T1000 (cell line): ENCODE measurements at places on chromosomes 7 and 10.

DNA sequence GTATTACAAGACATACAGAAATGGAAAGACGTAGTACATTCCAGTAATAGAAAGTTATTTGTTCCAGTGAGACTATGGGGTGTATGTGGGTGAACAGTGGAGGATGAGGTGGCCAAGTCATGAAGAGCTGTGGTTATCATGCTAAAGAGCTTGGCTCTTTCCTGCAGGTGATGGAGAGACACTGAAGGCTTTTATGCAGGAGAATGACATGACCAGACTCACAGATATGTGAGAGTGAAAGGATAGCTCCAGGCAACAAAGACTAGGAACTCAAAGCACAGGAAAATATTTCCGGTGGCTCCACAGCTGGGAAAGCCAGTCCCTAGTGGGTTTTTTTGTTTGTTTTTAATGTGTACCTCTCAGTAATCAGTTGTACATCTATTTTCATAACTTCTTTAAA is 133.5 kb downstream of the TSPAN12 start:
- no peak for DNase-seq

- no peak for DNase-seq
These were observed 71.3 kb downstream of the CPEB3 start for GRCh38 chr10:92219559-92219958.

DNA sequence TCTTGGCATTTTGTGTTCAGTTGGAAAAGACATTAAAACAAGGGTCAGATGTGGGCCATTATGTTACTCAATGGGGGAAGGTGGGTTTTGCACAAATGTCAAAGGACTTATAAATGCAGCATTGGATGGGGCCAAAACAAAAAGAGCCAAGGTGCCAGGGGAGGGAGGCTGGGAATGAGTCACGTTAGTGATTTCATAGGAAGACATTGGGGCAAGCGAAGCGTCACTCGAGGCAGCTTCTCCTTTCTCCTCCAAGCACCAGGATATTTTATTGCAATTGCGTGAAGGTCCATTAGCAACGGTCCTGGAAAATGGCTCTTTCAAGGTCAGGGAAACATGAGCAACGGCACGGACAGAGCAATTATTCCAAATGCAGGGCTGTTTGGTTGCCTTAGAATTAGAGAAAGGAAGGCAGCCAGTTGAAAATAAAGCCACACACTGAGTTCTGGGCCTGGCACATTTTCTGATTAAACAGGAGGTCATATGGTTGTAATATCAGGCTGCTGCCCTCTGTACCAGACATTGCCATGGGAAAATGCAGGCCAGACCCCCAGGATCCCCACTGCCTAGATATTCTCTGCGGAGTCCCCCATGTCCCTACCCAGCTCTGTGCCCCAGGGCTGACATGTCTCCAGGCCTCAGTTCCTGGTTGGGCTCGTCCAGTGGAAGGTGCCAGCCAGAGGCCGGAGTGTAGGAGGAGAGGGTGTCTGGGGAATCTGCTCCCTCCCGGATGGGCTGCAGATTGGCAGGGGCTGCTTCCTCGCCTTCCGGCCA is 63.3 kb upstream of the NANOS1 start:
- no peak for DNase-seq

GRCh38 chr10:73413108-73413527 is 740 bp downstream of the ANXA7 start:
- peak; percentile 49 for DNase-seq

DNA sequence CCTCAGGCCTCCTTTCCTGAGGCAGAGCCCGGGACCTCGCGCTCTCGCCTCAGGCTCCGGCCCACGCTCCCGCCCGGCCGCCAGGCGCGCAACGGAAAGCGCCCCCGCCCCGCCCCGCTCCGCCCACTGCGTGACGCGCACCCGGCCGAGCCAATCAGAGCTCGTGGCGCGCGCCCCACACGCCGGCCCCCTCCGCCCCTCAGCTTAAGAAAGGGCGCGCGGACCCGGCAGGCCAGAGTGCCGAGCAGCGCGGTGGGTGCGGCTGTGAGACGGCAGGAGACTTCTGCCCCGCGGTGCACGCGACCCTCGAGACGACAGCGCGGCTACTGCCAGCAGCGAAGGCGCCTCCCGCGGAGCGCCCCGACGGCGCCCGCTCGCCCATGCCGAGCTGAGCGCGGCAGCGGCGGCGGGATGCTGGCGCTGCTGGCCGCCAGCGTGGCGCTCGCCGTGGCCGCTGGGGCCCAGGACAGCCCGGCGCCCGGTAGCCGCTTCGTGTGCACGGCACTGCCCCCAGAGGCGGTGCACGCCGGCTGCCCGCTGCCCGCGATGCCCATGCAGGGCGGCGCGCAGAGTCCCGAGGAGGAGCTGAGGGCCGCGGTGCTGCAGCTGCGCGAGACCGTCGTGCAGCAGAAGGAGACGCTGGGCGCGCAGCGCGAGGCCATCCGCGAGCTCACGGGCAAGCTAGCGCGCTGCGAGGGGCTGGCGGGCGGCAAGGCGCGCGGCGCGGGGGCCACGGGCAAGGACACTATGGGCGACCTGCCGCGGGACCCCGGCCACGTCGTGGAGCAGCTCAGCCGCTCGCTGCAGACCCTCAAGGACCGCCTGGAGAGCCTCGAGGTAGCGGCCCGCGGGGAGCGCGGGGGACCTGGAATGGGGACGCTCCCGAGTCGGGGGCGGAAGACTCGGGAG is at the start of gene NPTX2:
TSS of gene NPTX2 (plus strand) at position 235 of the 909 bp plus-strand sequence. CDS start at position 412, 177 bp downstream.
- peak; percentile 46 for DNase-seq

DNA sequence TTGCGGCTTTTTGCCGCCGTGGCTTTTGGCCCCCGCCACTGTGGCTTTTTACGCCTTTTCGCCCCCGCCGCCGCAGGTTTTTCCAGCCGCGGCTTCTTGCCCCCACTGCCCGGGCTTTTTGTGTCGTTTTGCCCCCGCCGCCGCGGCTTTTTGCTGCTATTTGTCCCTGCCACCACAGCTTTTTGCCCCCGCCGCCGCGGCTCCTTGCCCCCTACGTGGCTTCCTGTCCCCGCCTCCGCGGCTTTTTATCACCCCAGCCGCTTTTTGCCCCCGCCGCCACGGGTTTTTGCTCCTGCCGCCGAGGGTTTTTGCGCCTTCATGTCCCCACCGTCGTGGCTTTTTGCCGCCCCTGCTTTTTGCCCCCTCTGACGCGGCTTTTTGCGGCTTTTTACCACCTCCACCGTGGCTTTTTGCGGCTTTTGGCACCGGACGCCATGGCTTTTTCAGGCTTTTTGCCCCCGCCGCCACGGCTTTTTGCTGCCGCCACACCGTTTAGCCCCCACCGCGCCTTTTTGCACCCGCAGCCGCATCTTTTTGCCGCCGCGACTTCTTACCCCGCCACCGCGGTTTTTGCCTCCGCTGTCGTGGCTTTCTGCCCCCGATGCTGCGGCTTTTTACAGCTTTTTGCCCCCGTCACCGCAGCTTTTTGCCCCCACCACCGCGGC is 637.0 kb downstream of the ZNF716 start:
- DNase-seq: no peak

GRCh38 chr10:79128241-79128922 is 59.6 kb downstream of the ZMIZ1 start:
- DNase-seq: no peak

- DNase-seq: no peak
These were observed 235.9 kb downstream of the COBL start for GRCh38 chr7:51080622-51081269.

DNA sequence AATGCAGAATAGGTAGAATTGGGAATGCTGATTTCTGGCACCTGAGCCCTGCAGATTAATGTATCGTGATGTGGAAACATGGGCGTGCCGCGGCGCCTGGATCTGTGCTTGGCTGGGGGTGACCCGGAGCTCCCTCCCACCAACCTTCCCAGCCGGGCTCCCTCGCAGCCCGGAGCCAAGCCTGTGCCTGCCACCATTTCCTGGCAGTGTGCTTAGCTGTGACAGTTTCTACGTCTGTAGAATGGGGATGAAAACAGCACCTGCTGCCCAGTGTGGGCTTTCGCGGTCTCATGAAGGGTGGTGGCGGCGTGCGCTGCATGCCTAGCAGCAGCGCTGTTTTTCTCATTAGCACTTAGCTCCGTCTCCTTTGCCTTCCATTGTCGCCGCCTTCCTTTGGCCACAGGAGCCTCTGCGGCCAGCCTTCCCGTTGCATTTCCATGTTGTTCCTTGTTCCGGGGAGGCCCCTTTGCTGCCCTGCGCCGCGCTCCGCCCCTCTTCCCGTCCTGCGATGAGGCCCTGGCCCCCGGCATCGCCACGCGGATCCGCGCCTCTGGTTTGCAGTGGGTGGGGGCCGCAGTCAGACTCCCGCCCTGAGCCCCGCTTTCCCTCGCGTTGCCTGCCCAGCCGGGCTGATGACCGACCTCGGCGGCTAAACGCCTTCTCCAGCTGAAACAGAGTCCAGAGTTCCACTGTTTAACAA is 84.2 kb downstream of the CUL1 start:
- DNase-seq: no peak
